ENCODE measurements at places on chromosomes 3 and 15.

GRCh38 chr15:94233441-94233840 lies 2.1 kb downstream of the MCTP2 start:
- DNase-seq, result no peak

- DNase-seq, result no peak
Observed at GRCh38 chr3:183443395-183444385, 15.3 kb upstream of the MCF2L2 start.

- no peak for DNase-seq
Observed at GRCh38 chr15:36356978-36357601, 222.3 kb upstream of the CDIN1 start.

GRCh38 chr3:129952556-129953355 lies 21.8 kb upstream of the TRH start:
- DNase-seq, result no peak

DNA sequence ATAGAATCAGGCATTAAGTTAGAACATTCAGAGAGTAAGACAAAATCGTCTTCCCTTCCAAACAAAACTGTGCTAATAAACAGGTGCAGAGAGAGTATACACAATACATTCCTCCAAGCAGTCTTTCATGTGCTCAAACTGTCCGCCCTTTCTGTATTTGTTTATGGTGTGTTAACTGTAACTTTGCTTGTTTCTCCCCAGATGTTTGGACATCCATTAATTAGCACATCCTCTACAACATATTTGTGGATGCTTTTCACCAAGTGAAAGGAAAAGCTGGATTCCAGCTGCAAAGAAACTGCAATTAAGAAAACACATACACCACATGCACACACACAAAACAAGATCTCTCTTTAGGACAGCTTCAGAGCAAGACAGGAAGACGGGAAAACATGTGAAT lies 912.6 kb downstream of the NTRK3 start:
- no peak for DNase-seq

- DNase-seq, result no peak
Observed at GRCh38 chr3:128385080-128385832, 81.4 kb downstream of the DNAJB8 start.

DNA sequence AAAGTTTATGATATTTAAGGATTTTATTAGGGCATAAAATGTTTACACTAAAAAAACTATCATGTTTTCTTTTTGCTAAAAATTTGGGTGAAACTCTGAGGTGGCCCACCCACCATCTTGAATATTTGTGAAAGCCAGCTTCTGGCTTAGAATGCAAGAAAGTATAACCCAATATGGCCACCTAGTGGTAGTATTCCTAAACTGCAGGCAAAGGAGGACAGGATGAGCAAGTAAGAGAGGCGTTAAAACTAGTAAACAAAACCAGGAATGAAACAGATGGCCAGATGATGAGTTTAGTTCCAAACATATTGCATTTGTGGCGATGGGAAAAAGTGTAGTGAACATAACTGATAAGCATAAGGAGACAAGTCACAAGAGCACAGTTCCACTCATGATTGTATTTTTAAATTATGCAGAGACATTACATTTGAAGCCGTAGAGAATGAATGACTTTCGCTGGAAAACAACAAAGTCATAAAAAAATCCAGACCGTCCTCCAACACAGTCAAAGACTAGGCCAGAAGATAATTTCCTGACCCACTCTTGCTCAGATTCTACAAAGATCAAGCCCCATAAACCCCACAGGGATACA lies 103.3 kb upstream of the PRTG start:
- DNase-seq, result no peak

DNA sequence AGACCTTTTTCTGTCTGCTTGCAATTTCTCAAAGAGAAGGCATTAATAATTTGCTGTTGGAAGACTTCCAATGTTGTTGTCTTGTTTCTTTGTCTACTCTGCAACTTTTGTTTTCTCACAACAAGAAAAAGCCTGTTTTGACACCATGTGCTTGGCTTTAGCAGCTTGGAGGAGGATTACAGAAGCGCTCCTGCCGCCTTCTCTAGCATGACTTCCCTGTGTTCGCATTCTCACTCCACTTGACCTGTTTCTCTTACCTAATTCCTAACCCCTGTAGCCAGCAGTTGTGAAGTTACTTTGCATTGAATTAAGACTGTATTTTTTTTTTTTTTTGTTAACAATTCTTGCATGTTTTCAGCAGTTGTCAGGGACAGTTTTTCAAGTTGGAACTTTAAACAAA lies 235.3 kb upstream of the GOLIM4 start:
- DNase-seq, result no peak

DNA sequence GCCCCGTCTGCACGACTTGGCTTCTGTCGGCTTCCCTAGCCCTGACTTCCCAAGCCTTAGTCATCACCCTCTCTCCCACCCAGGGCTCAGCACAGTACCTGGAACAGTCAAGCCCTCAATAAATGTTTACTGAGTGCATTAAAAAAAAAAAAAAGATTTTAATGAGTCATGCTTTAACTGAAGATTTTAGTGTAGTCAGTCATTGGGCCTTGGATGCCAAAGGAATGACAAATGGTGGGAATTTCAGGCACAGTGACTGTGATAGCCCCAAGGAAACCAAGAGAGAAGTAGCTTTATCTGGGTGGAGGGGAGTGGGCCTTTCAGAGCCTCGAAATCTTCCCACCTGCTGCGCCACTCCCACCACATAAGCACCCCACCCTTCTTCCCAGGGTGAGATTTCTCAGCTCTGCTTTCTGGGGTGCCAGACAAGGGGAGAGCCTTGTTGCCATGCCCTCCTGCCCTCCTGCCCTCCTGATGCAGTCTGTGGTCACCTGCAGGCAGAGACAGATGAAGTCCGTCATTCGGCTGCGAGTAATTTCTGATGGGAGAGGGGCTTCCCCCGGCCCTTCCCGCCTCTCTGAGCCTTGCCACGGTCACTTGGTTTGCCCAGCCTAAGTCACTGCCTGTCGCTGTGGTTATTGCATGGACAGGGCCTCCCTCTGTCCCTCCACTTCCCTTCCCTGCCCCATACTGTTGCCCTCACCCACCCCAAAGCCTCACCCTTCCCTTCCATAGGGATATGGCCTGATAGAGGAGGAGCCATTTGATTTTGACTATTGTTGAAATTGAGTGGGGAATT lies 41.8 kb downstream of the SMAD3 start:
- no peak for DNase-seq

GRCh38 chr3:97658668-97659285 lies 105.8 kb upstream of the ARL6 start:
- DNase-seq, result no peak

- DNase-seq, result no peak
Observed at GRCh38 chr3:30641416-30642251, 35.2 kb downstream of the TGFBR2 start.

DNA sequence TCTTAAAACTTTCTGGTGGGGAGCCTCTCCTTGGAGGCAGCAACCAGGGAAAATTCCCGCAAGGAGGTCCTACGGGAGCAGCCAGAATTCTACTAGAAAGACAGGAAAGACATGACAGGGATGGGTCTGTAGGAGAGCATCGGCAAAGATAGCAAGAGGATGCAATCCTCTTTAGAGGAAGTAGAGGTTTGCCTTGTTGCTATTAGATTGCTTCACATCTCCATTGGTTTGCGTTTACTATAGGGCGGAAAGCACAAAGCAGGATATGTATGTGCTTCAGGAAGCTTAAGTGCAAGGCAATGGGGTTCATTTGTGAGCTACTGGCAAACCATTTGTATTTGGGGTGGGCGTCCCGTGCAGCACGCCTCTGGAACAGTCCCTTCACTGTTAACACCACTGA lies 193.0 kb downstream of the RORA start:
- DNase-seq, result no peak

DNA sequence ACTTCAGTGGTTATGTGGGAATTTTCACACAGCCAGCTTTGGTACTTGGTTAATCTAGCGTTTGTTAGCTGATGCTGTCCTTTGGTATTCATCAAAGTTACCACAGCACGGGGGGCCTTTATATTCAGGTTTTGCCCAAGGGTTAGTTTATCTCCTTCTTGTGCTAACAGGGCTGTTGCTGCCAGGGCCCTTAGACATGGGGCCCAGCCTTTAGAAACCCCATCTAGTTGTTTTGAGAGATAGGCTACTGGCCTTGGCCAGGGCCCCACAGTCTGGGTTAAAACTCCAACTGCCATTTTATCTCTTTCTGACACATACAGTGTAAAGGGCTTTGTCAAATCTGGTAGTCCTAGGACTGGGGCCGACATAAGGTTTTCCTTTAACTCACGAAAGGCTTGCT lies 7.5 kb upstream of the DNAAF4 start:
- DNase-seq, result no peak

DNA sequence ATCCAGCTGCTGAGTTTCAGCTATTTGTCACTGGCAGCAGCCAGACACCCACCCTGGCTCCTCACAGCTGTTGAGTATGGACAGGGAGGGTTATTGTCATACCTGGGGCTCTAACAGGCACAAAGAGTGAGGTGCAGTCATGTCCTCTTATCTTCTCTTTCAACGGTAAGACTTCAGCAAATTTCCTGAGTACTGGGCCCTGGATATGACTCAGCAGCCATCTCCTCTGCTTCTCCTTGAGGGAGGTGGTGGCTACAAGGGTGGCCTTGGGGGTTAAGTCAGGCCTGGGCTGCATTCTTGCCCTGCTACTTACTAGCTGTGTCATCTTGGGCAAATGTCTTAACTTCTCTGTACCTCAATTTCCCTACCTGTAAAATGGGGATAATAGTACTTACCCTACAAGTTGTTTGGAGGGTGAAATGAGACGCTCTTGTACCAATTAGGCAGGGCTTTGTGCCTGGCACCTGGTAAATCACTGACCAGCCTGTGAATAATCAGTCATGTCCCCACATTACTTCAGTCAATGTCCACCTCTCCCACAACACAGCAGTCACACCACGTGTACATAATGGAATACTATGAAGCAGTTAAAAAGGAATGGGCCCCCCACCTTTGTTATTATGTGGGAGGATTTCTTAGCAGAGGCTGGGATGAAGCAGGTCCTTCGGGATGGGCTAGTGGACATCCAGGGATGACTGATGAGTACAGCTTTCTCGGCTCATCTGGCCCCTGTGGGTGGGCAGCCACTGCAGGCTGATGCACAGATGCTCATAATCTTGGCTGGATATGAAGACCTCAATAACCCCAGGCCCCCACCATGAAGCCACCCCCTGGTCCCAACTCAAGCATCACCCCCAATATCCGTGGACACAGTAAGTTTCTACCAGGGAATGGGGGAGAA lies 528.8 kb downstream of the SHQ1 start:
- DNase-seq, result no peak

GRCh38 chr15:61828008-61828407 lies 232.2 kb downstream of the VPS13C start:
- no peak for DNase-seq

- no peak for DNase-seq
Observed at GRCh38 chr15:79896131-79896633, 632 bp downstream of the MTHFS start.

DNA sequence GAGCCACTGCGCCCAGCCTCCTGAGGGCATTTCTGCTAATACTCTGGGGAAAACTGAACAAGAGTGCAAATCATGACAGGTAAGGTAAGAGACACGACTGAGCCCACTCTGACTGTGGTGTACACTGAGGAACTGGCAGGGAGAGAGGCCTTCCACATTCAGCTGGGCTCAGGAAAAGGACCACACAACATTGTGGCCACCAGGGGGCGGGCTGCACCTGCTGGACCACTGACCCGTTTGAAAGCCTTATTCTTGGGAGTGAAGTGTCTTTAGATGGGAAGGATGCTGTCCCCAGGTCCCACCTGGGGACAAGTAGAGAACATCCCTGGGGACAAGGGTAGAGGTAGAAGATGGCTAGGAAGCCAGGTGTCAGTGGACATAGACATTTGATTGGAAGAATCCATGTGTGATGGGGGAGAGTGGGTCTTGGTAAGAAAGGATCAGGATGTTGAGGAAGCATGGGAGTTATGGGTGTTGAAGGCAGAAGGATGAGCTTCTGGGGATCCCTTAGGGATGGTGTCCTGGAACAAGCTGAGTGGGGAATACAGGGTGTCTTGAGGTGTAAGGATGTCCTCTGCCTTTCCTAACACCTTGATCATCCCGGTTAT lies 6.2 kb upstream of the CTDSPL start:
- DNase-seq, result peak; percentile 67

- no peak for DNase-seq
Observed at GRCh38 chr15:50886139-50886467, 22.4 kb upstream of the AP4E1 start.

GRCh38 chr15:28022181-28022580 lies 76.9 kb downstream of the OCA2 start:
- DNase-seq, result no peak

GRCh38 chr3:42875325-42876151 lies at the start of gene CYP8B1:
Gene CYP8B1, minus strand, starts transcription at chr3:42875879. Its CDS starts 63 bp downstream, at chr3:42875816.
- no peak for DNase-seq

- DNase-seq, result no peak
Observed at GRCh38 chr3:191702121-191702520, 241.2 kb downstream of the PYDC2 start.

DNA sequence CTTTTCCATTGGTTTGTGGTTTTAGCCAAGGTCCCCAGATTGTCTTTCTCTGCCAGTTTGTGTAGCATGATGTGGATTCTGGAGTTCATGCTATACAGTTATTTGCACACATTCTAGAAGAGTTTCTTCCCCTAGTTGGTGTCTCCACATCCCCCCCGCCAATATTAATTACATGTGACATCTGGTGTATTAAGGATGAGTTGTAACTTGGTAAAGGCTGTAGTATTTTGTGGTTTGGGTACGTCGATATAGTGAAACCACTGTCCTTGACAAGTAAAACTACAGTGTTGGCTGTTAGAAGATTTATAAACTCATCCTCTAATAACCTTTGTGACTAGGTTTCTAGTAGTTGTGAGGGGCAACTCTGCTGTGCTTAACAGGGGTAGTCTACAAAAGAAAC lies 23.7 kb upstream of the P4HTM start:
- no peak for DNase-seq

DNA sequence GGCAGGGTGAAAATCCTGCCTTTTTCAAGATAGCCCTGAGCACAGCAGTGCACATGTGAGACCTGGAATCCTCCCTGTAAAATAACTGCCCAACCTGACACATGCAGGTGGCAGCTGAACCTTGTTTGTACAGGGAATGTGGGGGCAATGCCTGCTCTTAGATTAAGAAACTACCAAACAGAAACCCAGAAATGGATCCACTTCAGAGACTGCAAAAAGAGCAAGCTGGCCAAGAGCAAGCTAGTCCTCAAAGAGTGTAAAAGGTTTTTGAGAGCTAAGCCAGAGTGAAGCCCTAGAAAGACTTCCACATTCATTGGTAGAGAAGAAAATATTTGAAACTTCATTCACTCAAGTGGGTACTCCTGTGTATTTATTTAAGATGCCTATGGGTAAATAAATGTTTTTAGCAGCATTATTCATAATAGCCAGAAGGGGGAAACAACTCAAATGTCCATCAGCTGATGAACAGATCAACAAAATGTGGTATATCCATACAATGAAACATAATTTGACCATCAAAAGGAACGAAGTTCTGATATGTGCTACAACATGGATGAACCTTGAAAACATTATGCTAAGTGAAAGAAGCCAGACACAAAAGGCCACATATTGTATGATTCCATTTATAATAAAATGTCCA lies 96.0 kb upstream of the TSC22D2 start:
- DNase-seq, result no peak

DNA sequence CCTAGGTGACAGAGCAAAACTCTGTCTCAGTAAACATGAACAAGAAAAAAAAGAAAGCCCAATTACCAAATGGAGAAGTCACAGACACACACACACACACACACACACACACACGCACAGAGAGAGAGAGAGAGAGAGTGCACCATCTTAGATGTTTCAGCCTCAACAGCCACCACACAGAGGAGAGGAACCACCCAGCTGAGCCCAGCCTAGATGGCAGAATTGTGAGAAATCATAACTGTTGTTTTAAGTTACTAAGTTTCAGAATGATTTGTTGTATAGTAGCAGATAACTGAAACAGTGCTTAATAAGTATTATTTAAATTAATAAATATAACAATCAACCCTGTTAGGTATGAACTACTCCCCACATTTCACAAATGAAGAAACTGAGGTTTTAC lies 321.2 kb downstream of the ZNF621 start:
- DNase-seq, result no peak
